CD4-positive, CD25-positive, alpha-beta regulatory T cell (primary cell): ENCODE measurements at places on chromosomes 2 and 18. TPM values are rescaled to one million over a fixed set of nuclear protein-coding genes. Genes with fewer than 3 reads are reported as not detected.

GRCh38 chr2:180660881-180661685 is 319.3 kb upstream of the UBE2E3 start:
- no peaks in the 10 kb centered on the region for H3K27me3 ChIP-seq
- H3K36me3 ChIP-seq, result no peaks in the 10 kb centered on the region
- no peak for DNase-seq

- H3K27me3 ChIP-seq, result peaks cover 41% of the 10 kb centered on the region
- no peaks in the 10 kb centered on the region for H3K36me3 ChIP-seq
Observed at GRCh38 chr2:88451811-88452564, 505 bp downstream of the FOXI3 start.

GRCh38 chr2:141899740-141900139 is 231.1 kb downstream of the LRP1B start:
- no peaks in the 10 kb centered on the region for H3K27me3 ChIP-seq
- no peak overlapping the region for H3K4me3 ChIP-seq
- H3K27ac ChIP-seq, result no peak overlapping the region
- no peak for DNase-seq

GRCh38 chr2:223586261-223586660 is 15.9 kb downstream of the SCG2 start:
- DNase-seq, result no peak
- no peaks in the 10 kb centered on the region for H3K27me3 ChIP-seq
- H3K27ac ChIP-seq, result no peak overlapping the region
- no peaks in the 10 kb centered on the region for H3K4me1 ChIP-seq
- no peak overlapping the region for H3K4me3 ChIP-seq

The TTN gene
- polyA plus RNA-seq, result 2.8 TPM

DNA sequence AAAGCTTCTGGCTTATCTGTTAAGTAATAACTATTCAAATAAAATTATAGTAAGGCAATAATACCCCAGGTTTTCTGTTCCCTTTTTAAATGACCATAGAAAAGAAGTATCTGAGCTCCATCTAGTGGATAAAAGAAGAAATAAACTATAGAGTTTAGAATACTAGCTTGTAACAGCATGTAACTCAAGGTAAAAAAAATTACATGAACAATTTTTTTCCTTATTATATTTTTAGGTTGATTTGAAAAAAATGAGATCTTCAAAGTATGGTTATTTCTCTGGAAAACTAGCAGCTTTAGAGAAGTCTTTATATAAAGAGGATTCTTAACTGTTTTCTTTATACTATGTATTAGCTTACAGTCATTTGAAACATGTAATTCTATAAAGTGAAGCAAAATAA is 58.1 kb downstream of the NCKAP1 start:
- H3K4me3 ChIP-seq, result no peak overlapping the region
- no peaks in the 10 kb centered on the region for H3K27me3 ChIP-seq
- no peaks in the 10 kb centered on the region for H3K4me1 ChIP-seq
- no peak for DNase-seq

DNA sequence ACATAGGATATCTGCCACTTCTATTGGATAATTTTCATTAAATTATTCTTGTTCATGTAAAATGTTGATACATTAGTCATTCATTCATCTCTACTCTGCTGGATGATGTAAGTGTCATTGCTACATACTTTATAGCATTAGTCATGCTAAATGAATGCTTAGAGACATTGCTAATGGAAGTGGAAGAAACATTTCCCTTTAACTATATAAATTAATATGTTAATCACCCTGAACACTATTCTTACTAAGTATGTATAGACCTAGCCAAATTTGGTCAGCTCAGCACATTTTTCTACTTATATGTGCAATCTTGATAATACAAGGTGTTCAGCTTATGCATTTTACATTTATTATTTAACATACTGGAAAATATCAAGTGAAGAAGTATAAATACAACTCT is 160.2 kb downstream of the DPP4 start:
- H3K4me3 ChIP-seq, result no peak overlapping the region
- peaks cover 4% of the 10 kb centered on the region for H3K27me3 ChIP-seq
- H3K4me1 ChIP-seq, result no peaks in the 10 kb centered on the region
- no peaks in the 10 kb centered on the region for H3K36me3 ChIP-seq
- DNase-seq, result no peak

The ZBTB14 gene
- polyA plus RNA-seq, result 22.3 TPM

The WDPCP gene
- polyA plus RNA-seq, result 2.9 TPM

The ERBB4 gene
- polyA plus RNA-seq, result not detected

The CABYR gene
- polyA plus RNA-seq, result 0.56 TPM

- DNase-seq, result no peak
- no peak overlapping the region for H3K4me3 ChIP-seq
- H3K27me3 ChIP-seq, result peaks cover 19% of the 10 kb centered on the region
- H3K36me3 ChIP-seq, result no peaks in the 10 kb centered on the region
Observed at GRCh38 chr2:156309167-156309566, 23.4 kb downstream of the NR4A2 start.
